ENCODE measurements at places on chromosomes 1 and 21.

DNA sequence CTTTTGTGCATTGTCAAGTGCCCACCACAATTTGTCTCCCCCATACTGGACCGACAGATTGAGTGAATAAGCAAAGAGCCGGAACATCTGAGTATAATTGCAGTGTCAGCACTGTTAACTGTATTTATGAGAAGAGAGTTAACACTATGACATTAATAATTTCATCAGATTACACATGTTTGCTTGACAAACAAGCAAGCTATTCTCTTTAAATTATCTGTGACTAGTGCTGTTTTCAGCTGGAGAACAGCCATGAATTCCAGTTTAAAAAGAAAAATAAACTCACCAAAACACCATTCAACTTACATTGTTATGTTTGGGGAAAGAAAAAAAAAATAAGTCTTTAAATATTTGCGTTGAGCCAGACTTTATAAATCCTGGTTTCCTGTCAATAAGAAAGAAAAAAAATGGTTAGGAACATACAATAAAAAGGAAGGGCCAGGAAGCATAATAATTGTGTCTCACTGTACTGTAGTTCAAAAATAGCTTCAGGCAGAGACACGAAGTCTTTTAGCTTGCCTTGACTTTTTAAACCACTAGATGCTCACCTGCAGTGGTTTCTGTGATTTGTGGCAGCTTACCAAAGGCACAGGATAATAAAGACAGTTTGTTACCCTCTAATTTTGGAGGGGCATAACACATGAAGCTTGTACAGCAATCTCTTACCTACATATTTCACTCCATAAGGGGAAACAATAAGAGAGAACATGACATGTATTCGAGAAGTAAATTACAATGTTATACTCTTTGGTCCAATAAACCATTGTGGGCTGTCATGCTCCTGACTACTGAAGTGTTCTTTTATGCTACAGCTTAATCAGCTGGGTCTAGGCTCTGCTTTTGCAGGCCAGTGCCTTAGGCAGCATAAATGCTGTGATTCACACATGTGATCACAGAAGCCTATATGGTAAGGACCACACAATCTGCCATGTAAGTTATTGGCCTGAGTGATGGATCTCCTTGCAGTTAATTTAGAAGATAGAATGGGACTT, 302.0 kb upstream of the ADGRL2 start:
- no peak for DNase-seq

GRCh38 chr1:164163289-164163849, 395.6 kb upstream of the PBX1 start:
- DNase-seq = no peak

DNA sequence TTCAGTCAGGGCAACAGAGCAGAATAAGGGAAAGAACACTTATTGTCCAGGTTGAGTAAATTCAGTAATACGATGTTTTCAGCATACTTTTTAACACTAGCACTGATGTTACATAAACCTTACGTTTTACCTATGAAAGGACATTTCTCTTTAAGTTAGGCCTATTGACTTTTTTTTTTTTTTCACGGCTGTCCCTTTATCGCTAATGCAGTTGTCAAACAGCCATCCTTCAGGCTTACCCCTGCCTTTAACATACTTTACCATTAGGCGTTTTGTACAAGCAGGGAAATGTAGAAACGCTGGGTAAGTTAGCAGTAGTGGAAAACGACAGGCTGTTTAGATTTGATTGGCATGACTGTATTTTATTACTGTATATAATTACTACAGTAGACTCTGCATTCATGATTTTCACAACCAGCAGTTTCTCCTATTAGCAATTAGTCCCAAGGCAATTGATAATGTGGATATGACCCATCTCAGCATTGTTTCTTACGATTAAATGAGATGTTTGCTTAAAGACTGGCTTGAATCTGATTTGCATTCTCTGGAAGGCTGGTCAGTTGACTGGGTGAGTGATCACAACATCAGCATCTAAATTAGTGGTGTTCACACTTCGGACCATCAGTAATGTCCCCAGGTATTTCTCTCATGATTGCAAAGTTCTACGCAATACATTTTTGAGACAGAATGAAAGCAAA, 109.9 kb upstream of the LBR start:
- DNase-seq = no peak

- DNase-seq = peak; percentile 66
These were observed 880 bp downstream of the PRPF38B start for GRCh38 chr1:108692724-108693655.

- DNase-seq = no peak
These were observed 64.7 kb downstream of the PRDM16 start for GRCh38 chr1:3133686-3134085.

DNA sequence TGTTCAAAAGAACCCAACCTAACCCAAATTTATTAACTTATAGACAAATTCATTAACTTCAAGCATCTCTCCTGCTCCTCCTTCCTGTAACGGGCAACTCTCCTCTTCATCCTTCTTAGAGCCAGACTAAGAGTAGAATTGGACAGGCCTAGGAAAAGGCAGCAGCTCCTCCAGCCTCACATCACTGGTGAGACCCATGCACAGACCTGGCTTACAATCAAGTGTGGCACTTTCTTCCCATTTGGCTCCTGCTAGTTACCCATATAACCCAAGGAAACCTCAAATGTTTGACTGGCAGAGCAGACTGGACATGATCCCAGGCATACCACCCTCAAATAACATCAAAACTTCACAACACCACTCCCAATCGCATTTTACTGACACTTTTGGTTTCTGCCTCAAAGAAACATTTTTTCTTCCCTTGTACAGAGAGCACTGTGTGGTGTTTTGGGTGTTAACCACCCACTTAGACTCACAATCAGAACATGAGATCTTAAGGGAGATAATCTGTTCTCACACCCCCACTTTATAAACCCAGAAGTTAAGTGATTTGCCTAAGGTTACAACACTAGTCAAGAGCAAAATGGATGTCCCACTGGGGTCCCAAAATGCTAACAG, 101.4 kb downstream of the SIPA1L2 start:
- no peak for DNase-seq

DNA sequence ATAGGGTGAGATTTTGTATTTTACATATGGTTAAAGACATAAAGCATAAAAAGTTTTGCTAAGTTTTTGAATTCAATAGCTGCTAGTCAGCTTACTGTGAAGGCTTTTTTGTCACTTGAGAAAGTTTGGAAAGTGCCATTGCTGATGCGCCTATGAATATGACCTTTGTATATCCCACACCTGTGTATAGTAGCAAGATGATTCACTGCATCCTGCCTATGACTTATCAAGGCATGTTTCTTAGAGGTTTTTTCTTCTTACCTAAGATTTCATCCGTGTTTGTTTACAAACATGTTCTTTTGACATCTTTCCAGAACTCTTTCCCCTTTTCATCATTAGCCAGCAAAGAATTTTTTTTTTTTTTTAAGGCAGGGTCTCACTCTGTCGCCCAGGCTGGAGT, 51.5 kb downstream of the PRKAA2 start:
- DNase-seq = no peak
